ENCODE measurements at places on chromosomes 6 and 20.

GRCh38 chr20:6956574-6956973 is 189.1 kb downstream of the BMP2 start:
- no peak for DNase-seq

DNA sequence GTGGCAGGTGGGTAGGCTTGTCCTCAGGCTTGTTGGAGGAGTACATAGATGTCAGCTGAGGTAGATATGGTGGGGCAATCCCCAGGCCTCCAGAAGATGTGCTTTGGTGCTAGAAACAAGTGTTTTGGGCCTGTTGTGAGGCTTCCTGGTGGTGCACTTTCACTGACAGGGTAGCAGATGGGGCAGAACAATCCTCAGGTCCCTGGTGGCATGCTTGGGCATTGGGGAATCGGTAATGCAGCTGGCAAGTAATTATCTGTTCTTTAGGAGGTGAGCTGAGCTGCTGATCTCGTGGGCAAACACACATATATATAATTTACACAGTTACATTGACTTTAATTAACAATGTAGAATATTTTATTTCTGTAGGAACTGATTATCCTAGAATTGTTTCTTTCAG is 458.7 kb downstream of the BMP2 start:
- no peak for DNase-seq

GRCh38 chr6:22134308-22134707 is 162.5 kb downstream of the PRL start:
- DNase-seq, result no peak

GRCh38 chr20:50251992-50252511 is 61.4 kb downstream of the CEBPB start:
- no peak for DNase-seq
